Activated CD4-positive, alpha-beta T cell treated with anti-CD3 and anti-CD28 coated beads, Interleukin-2, amount 10 ng/mL, durations not matched to agents 24 days and 14 days (primary cell): ENCODE measurements at places on chromosomes 7 and 10.
A peak's percentile ranks its signal among the peaks of the same experiment; 100 is the strongest.

DNA sequence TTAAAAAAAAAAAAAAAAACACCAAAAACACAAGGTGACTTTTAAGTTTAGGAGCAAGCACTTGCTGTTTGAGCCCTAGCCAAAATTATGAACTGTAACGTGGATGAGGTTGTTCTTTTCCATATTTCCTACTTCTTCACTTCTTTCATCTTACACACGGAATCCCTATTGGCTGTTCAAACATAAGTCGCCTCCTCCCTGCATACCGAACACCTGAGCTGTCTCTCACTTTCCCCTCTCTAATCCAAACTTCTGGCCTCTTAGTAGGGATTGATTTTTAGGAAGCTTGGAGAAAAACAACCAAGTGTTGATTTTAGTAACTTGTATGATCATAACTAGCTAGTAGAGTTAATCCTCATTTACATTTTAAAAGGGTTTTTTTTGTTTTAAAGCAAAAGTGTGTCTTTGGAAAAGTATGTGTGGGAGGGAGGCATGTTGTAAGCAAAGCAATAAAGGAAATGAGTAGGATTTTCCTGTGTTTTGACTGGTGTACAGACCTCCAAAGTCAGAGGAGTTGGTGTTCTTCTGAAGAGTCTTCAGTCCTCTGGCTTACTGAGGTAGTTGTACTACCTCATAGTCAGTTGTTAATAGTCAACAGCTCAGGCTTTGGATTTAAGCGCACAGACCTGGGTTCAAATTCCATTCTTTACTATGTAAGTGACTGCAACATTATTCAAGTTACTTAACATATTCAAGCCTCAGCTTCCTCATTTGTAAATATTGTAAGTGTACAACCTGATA lies 39.3 kb downstream of the RABGEF1 start:
- no peak for DNase-seq
- H3K36me3 ChIP-seq, result peaks cover 49% of the 10 kb centered on the region
- peaks cover 10% of the 10 kb centered on the region for H3K4me1 ChIP-seq
- H3K4me3 ChIP-seq, result no peak overlapping the region

GRCh38 chr10:98286419-98286818 lies 18.4 kb upstream of the LOXL4 start:
- no peaks in the 10 kb centered on the region for H3K4me1 ChIP-seq
- H3K27me3 ChIP-seq, result peaks cover 19% of the 10 kb centered on the region
- no peak overlapping the region for H3K4me3 ChIP-seq
- no peaks in the 10 kb centered on the region for H3K36me3 ChIP-seq
- no peak for DNase-seq

DNA sequence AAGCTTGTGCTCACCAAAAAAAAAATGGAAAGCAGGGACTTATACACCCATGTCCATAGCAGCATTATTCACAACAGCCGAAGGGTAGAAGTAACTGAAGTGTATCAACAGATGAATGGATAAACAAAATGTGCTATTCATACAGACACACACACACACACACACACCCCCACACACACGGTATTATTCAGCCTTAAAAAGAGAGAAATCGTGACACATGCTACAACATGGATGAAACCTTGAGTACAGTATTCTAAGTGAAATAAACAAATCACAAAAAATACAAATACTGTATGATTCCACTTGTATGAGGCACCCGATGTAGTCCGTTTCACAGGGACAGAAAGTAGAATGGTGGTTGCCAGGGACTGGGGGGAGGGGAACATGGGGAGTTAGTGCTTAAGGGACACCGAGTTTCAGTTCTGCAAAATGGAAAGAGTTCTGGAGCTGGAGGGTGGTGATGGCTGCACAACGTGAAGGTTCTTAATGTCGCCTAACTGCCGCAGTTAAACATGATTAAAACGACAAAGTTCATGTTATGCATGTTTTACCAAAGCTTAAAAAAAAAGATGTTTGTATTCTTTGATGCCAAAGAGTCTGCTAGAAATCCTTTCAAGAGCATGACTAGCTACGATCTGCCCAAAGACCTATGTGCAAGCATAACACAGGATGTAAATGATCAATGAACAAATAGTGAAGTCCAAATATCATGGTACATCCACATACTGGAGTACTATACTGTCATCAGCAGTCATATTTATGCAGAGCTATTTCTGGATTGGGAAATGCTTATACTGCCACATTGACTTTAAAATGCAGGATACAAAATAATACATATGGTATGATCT lies 7.2 kb downstream of the TNS3 start:
- no peaks in the 10 kb centered on the region for H3K36me3 ChIP-seq
- H3K4me3 ChIP-seq, result no peak overlapping the region
- H3K27me3 ChIP-seq, result peaks cover 11% of the 10 kb centered on the region

DNA sequence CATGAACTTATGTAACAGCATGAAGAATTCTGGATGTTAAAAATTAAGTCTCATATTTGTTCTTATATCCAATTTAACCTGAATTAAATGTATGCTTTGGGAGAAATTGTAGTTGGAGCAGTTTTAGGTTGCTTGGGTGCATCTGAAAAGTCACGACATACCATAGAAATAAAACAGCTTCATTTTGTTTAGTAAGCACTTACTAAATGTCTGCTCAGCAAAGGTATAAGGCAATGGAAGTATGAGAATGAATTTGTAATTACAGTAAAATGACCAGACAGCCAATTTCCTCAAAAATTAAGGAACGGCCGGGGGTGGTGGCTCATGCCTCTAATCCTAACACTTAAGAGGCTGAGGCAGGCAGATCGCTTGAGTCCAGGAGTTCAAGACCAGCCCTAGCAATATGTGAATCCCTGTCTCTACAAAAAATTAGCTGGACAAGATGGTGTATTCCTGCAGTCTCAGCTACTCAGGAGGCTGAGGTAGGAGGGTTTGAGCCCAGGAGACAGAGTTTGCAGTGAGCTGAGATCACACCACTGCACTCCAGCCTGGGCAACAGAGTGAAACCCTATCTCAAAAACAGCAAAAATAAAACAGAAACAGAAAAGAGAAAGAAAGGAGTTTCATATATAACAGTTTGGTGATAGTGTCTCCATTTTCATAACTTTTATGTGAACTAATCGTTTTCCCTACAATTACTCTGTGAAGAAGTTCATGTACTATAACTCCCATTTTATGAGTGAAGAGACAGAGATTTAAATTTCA lies 47.2 kb upstream of the KLF6 start:
- peak overlapping the region; percentile 81 for H3K27ac ChIP-seq
- peaks cover 2% of the 10 kb centered on the region for H3K36me3 ChIP-seq
- DNase-seq, result no peak
- H3K27me3 ChIP-seq, result no peaks in the 10 kb centered on the region
- peaks cover 59% of the 10 kb centered on the region for H3K4me1 ChIP-seq
- no peak overlapping the region for H3K4me3 ChIP-seq

- no peaks in the 10 kb centered on the region for H3K36me3 ChIP-seq
- no peaks in the 10 kb centered on the region for H3K27me3 ChIP-seq
- H3K4me3 ChIP-seq, result peak overlapping the region; percentile 25
- H3K27ac ChIP-seq, result peak overlapping the region; percentile 78
- H3K4me1 ChIP-seq, result peaks cover 21% of the 10 kb centered on the region
Measured at GRCh38 chr7:29035044-29035740, 77.1 kb upstream of the TRIL start.

GRCh38 chr10:29317423-29318021 lies 28.7 kb downstream of the LYZL1 start:
- H3K4me3 ChIP-seq, result no peak overlapping the region
- no peaks in the 10 kb centered on the region for H3K4me1 ChIP-seq
- no peak for DNase-seq
- peaks cover 13% of the 10 kb centered on the region for H3K27me3 ChIP-seq
- H3K27ac ChIP-seq, result no peak overlapping the region

GRCh38 chr7:106693677-106694353 lies 32.9 kb upstream of the CCDC71L start:
- no peak overlapping the region for H3K4me3 ChIP-seq
- H3K36me3 ChIP-seq, result no peaks in the 10 kb centered on the region

GRCh38 chr10:124300735-124301134 lies 118.0 kb downstream of the OAT start:
- no peak overlapping the region for H3K27ac ChIP-seq
- DNase-seq, result no peak
- no peaks in the 10 kb centered on the region for H3K4me1 ChIP-seq
- H3K36me3 ChIP-seq, result no peaks in the 10 kb centered on the region

DNA sequence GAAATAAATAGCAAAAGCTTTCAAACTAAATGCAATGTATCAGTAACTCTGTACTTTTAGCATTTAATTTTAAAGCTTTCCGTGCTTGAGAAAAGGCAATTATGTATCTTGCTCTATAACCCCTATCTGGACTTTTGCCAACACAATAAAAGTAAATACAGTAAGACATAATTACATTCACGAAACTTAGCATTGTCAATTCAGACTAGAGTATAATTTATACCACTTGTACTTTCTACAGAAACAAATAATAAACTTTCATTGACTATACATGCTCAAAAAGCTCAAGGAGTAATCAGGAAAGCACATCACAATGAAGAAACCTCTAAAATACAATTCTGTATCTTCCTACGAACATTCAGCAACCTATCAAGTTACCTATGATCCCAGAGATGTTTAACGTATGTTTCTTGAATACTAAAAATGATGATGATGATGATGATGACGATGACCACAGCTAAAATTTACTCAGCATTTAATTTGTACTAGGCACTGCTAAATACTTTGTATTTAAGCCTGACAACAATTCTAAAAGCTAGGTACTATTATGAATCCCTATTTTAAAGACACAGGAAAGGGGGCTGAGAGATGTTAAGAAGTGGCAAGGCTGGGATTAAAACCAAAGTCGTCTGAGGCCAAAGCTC lies 44.9 kb downstream of the MINDY3 start:
- H3K4me3 ChIP-seq, result no peak overlapping the region
- no peak overlapping the region for H3K27ac ChIP-seq
- H3K27me3 ChIP-seq, result no peaks in the 10 kb centered on the region
- H3K36me3 ChIP-seq, result peaks cover 21% of the 10 kb centered on the region
- no peak for DNase-seq
- peaks cover 3% of the 10 kb centered on the region for H3K4me1 ChIP-seq

GRCh38 chr10:84038035-84038434 lies 101.3 kb upstream of the GHITM start:
- DNase-seq, result no peak
- no peak overlapping the region for H3K27ac ChIP-seq
- no peak overlapping the region for H3K4me3 ChIP-seq
- no peaks in the 10 kb centered on the region for H3K4me1 ChIP-seq

DNA sequence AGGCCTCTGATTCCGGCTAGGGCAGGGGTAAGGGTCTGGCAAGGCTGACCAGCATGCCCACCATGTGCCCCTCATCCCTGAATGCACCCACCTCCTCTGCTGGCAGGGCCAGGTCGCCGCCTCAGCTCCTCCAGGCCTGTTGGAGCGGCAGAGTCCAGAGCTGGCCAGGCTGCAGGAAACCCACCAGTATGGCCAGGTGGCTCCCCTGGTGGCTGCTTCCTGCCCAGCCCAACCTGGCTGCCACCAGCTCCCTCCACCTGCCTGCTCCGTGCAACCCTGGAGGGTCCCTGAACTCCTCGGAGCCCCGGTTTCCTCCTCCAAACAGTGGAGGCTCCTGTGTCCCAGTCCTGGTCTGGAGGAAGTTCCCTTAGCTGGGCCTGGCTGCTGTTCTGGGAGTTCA lies 39.6 kb downstream of the MICALL2 start:
- H3K27ac ChIP-seq, result no peak overlapping the region
- H3K4me3 ChIP-seq, result no peak overlapping the region
- DNase-seq, result no peak
- H3K27me3 ChIP-seq, result peaks cover 21% of the 10 kb centered on the region
- H3K36me3 ChIP-seq, result peaks cover 3% of the 10 kb centered on the region

DNA sequence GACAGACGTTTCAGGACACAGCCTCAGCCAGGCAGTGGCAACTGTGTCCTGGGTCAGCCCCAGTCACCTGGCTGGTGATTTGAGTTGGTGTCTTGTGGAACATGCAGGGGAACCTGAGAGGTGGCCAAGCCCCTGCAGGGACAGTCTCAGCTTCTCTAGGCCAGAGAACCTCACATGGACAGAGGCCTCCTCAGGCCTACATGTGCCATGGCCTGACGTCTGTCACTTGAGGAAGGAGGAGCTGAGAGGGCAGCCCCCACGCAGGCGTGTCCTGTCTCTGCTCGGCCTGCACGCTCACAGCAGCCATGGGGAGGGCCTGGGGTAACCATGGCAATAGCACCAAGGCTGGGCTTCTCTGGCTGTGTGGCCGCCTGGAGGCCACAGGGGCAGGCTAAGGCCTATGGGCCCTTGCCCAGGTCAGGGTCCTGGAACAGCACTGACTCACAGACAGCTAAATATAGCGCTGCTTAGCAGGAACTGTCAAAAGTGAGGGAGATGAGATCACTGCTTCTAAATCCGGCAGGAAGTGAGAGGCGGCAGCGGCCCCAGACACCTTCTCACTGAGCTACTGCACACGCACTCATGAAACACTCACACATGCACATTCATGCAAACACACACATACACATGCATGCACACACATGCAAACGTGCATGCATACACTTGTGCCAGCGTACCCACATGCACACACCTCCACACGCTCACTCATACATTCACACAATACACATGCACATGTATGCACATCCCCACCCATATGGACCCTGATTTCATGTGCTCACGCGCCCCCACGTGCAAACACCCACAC lies 57.0 kb downstream of the YKT6 start:
- peak overlapping the region; percentile 54 for H3K4me3 ChIP-seq
- peaks cover 37% of the 10 kb centered on the region for H3K4me1 ChIP-seq
- peak overlapping the region; percentile 95 for H3K27ac ChIP-seq
- H3K27me3 ChIP-seq, result no peaks in the 10 kb centered on the region
- peak; percentile 90 for DNase-seq
- no peaks in the 10 kb centered on the region for H3K36me3 ChIP-seq
